ENCODE measurements at places on chromosomes 7 and 10.

DNA sequence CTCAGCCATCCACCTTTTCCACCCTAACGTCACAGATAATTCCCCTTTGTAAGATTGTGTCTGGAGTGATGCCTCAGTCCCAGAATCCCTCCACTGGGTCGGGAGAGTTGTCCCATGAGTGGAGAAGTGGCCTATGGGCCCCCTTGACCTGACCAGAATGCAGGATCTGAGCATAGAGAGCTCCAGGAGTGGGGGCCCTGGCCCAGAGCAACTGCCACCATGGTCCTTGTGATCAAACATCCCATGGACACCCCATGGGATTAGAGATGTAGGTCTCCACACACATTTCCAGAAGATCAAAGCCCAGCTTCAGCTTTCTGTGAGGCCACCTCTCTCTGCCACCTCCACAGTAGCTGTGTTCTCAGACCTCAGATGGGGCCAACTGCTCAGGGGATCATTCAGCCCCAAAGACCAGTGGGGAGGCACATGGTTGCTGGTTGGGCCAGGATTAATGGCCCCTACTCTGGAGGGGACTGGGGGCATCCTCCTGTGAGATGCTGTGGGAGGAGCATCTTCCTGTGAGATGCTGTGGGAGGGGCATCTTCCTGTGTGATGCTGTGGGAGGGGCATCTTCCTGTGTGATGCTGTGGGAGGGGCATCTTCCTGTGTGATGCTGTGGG, 28.5 kb upstream of the DPYSL4 start:
- no peak for DNase-seq

DNA sequence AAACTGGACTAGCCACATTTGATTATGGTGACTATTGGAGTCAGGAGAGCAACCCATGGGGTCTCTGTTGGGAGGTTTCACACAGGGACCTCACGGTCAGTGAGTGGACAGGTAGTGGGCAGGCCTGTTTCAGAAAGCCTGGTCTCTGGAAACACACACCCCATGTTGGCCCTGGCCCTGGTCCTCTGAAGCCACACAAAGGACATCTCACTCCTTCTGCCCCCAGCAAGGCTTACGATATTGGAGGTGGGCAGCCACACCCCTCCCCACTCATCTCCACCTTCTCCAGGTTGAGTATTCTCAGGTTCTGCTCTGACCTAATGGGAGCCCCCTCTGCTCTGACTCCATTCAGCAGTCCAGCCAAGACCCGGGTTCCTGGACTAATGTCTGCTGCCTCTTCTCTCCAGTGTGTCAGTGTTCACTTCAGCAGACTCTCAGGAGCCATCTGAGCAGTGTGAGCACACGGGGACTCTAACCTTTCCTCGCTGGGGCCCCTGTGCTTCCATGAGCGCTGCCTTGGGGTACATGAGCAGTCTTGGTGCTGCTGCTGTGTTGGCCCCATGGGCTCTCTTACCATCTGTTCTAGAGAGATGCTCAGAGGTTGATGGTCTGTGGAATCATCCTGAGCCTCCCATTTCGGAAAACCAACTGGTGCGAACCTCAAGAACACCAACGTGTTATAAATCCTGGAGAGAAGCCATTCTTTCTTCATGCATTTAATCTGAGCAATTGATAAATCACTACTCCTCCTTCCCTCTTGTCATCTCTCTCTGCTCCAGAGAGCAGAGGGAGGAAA, 748.6 kb downstream of the GRID1 start:
- no peak for DNase-seq

DNA sequence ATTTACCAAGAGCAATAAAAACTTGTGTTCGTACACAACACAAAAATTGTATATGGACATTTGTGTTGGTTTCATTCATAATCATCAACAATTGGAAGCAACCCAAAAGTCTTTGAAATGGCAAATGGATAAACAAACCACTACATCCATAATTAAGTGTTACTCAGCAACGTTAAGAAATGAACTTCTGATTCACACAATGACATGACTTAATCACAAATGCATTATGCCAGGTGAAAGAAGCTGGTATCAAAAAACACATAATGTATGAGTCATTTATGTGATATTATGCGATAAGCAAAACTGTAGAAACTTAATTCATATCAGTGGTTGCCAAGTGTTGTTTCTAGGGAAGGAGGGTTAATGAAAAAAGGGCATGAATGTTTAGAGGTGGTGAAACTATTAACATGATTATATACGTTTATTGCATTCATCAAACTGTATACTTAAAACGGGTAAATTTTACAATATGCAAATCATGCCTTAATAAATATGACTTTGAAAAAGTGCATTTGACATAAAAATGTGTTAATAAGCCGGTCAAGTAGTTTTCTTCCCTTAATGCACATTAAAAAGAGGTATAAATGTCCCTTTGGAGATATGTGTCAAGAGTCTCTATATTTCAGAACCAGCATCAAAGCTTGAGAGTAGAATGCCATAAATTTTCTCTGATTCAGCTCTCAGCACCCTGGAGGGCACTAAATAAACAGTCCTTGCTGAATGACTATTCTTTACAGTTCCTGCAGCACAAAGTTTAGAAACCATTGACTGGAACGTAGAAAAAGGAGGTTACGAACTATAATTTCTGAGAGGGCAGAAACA, 84.8 kb upstream of the GRM3 start:
- no peak for DNase-seq

DNA sequence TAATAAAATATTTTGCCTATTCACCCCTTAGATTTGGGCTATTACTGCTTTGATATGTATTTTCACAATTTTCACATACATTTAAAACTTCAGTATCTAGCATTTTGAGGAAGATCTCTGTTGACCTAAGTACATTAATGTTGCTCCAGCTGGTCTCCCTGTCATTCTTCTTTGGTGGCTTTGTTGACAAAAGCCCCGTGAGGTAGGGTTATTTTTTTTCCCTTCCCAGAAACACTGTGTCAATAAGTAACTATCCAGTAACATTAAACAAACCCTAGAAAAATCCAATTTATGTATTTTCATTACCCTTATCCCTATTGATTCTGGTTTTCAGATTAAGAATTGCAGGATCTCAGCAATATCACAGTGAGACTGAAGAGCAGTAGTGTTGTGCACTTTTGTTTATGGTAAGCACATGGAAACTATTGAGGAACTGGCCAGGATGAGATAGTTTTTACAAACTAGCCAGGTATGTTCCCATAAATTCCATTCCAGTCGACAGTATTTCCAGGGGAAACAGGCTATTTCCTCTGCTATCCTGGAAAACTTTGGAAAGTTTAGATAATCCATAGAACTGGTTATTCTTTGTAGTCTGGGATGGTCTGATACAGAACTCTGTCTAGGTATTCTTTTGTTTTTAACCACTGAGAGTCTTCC, 198.2 kb downstream of the PON1 start:
- no peak for DNase-seq

- DNase-seq = peak; percentile 33
Observed at GRCh38 chr7:104758504-104758903, 255.5 kb upstream of the KMT2E start.

DNA sequence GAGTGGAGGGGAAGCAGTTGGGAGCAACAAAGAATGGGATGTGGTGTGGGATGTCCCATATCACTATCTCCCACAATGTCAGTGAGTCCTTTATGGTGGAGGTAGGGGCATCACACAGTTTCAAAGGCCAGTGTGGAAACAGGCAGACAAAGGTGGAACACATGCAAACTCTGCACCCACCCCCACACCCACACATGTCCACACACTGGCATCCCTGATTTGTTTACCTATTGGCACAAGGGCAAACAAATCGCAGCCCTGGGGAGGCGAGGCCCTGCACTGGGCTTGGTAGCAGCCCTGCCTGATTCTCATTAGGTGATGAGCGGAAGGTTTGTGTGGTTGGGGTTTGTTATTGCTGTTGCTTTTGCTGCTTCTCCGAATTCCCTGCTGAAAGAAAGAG, 243.3 kb downstream of the GRID1 start:
- no peak for DNase-seq

DNA sequence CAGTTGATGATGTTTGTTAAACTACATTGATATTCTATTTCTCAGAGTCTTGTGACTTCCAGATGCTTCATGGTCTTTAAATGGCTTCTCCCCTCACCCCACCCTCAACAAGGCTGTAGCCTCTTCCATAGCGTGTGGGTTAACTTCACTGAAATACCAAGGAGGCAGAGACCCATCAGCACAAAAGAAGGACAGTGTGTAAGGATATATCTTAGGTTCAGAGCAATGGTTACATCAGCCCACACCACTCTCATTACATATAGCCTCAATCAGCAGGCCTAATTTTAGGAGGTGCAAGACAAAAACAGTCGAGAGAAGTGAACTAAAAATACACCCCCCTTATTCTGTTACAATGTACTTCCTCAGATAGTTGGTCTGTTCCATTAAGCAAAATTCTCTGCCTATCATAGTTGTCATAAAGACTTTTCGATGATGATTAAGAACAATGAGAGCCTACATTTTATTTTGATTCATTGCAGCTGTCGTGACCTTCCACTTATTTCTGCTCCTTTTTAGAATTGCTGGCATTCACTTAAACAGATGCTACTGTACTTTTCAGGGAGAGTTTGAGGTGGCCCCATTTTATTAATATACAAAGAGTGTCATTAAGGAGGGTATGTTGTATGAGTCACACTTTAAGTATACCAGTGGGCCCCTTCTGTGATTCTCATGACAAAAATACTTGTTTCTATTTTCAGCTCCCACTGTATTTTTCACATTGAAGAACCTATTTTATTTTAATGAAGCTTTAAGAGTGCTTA, 52.1 kb downstream of the WIPF3 start:
- DNase-seq = peak; percentile 90

DNA sequence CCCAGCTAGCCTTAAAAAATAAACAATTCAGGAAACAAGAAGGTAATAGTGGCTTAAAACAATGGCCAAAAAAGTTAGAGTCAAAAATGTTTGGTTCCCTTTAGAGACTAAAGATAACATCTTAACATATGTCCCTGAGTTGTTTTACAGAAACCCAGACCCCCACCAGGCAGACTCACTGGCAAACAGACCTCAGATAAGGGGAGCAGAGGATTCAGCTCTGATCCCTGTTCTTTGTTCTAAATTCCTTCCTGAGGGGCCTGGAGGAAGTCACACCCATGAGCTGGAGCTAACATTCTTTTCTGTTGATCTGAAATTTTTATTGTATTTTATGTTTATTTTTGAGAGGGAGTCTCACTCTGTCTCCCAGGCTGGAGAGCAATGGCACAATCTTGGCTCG, 247.2 kb downstream of the USP6NL start:
- DNase-seq = no peak

DNA sequence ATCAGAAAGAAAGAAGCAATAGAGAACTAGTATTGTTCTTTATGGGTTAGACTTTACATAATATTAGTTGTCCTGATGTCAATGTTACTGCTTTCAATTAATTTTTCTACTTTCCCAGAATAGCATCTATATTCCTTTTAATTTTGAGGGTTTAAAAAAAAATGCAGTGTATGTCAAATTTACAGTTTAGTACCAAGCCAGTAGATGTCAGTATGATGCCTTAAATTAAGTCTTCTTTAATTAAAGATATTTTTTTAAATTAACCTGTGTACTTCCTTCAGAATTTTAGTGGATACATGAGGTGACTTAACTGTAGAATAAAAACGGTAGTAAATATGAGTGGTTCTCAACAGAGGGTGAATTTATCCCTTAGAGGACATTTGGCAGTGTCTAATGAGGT, 35.2 kb upstream of the STOX1 start:
- DNase-seq = no peak

DNA sequence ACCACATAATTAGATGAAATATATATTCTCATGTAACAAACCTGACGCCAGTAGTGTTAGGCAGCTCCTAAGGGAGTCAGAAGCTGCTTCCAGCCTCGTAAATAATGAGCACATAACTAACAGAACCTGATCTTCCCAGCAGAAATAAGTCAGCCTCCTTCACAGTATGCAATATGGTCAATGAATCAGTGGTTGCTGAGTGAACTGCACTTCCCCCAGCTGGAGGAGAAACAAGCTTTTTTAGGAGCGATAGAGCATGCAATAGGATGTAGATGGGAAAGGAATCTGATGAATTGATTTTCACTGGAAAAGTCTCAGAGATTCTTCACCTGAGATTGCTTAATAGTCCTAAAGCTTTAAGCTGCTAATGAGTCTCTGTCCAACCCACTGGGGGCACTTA, 337.2 kb upstream of the LRGUK start:
- peak; percentile 28 for DNase-seq

DNA sequence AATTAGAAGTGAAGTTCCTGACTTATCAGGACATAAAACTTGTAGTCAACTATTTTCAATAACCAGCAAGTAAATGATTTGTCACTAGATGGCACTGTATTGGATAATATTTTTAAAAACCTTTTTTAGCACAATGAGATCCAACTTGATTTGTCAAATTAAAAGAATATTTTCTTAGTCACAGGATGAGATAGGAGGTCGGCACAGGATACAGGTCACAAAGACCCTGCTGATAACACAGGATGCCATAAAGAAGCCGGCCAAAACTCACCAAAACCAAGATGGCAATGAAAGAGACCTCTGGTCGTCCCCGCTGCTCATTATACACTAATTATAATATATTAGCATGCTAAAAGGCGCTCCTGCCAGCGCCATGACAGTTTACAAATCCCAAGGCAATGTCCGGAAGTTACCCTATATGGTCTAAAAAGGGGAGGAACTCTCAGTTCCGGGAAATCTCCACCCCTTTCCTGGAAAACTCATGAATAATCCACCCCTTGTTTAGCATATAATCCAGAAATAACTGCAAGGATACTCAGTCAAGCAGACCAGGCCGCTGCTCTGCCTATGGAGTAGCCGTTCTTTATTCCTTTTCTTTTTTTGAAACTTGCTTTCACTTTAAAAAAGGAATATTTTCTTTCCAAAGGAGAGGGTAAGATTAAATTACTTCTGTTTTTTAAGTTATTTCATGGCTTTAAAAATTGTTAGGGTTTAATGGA, 255.7 kb upstream of the MKLN1 start:
- peak; percentile 69 for DNase-seq

- no peak for DNase-seq
Observed at GRCh38 chr10:116063107-116063506, 209.9 kb downstream of the GFRA1 start.

DNA sequence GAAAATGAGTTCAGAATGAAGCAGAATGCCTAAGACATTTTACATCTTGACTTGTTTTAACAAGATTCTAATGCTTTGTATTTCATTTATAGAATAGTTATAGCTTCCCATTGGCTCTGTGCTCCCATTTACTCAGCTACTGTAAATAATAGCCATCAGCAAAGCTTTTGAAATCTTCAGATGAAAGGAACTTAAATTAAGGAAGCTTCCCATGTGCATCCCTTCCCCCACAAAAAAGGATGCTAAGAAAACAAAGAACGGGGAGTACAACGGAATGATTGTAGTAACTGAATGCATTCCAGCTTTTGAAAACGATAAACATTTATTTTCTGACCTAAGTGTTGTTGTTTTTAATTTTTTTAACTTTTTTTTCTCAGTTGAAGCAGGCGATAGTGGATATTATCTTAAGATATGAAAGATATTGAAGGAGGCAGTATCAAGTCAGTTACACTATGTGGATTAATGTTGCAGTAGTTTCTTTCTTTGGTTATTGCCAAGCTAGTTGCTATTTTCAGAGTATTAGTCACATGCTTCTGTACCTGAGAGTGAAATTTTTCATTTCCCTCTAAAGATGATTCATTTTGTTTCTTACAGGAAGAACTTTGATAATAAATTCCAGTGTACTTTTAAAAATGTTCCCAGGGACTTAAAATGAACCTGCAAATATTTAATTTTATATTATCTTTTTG, 129.2 kb downstream of the KCND2 start:
- DNase-seq = no peak

Data from myocyte (in vitro differentiated cells).